ENCODE measurements at places on chromosomes 2 and 18.
A peak's percentile ranks its signal among the peaks of the same experiment; 100 is the strongest.

DNA sequence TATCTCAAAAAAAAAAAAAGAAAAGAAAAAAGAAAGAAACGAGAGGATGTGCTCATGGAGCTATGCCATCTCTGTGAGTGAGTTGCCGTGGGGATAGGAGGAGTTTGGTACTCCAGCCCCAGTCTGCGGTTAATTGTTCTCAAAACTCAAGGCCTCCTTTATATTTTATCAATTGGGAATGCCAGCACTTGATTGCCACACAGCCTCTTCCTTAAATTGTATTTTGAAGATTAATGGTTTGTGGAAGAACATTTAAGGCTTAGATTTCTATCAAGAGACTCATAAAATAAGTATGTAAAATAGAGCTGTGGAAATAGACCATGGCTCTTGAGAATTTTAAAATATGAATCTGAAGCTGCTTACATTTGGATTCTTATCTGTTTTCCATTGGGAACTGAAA, 29.8 kb downstream of the KCNE4 start:
- DNase-seq = no peak

DNA sequence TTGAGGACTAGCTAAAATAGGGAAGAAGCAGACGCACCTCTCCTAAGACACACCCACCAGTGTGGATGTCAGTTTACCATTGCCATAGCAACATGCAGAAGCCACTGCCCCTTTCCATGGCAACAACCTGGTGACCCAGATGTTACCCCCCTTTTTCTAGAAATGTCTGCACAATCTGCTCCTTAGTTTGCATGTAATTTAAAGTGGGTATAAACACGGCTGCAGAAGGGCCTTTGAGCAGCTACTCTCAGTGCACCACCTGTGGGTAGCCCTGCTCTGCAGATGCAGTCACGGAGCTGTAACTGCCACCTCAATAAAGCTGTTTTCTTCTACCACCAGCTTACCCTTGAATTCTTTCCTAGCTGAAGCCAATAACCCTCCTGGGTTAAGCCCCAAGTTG, 87.1 kb downstream of the FBXO15 start:
- no peak for DNase-seq

DNA sequence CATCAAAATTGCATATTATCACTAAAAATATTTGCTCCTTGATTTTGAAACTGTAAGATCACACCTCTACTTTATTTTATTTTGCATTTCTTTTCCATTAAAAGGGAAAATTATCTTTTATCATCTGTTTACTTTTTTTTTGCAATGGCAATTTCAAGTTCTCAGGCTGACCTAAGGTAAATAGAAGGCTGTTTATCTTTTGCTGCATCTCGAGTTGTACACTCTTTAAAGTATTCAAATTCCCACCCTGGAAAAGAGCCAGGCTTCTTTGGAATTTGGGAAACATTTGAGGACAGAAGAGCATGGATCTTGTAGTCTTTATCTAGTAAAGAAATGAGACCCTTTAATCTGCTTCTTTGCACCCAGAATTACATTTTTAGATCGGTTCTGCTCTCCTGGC, 645.7 kb downstream of the SLC4A3 start:
- no peak for DNase-seq

DNA sequence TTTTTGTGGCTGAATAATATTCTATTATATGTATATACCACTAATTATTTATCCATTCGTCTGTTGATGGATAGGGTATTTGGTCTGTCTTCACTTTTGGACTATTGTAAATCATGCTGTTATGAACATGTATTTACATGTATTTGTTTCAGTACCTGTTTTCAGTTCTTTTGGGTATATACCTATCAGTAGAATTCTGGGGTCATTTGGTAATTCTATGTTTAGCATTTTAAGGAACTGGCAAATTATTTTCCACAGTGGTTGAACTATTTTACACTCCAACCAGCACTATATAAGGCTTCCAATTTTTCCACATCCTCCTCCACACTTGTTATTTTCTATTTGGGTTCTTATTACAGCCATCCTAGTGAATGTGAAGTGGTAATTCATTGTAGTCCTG, 12.4 kb upstream of the TANK start:
- no peak for DNase-seq

- DNase-seq = no peak
Observed at GRCh38 chr2:65360441-65360840, 72.0 kb downstream of the SPRED2 start.

GRCh38 chr2:129178356-129178755, 801.1 kb upstream of the RAB6C start:
- DNase-seq = no peak

GRCh38 chr2:42795275-42795674, 2.9 kb upstream of the HAAO start:
- no peak for DNase-seq

DNA sequence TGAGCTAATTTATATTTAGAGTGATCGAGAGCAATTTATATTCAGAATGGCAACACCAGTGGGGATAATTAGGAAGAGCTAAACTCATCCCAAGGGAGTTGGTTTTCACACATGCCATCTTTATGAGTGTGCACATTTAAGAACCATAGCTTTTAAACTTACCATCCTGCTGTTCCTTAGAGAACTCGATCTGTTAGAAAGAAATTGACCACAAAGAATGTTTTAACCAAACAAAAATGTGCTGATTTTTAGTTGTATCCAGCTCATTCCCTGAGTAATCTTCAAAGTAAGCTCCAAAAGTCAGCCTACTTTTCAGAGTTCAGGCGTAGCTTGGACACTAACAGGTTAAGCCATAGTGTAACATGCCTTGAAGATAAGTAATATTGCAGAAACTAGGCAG, 12.6 kb downstream of the MYL1 start:
- no peak for DNase-seq

- DNase-seq = peak; percentile 25
Observed at GRCh38 chr2:234164493-234165413, 114.3 kb downstream of the SPP2 start.

- DNase-seq = no peak
Observed at GRCh38 chr2:23801396-23801795, 125.5 kb downstream of the ATAD2B start.

- DNase-seq = no peak
Observed at GRCh38 chr18:23257137-23257536, 121.9 kb downstream of the CABLES1 start.
